ENCODE measurements at places on chromosomes 6 and 20.

- no peak for DNase-seq
Measured at GRCh38 chr6:30613251-30614043, 3.6 kb downstream of the PPP1R10 start.

- DNase-seq: no peak
Measured at GRCh38 chr6:5208057-5208456, 52.7 kb downstream of the LYRM4 start.

GRCh38 chr6:42390228-42390934, 61.3 kb downstream of the TRERF1 start:
- peak; percentile 55 for DNase-seq

DNA sequence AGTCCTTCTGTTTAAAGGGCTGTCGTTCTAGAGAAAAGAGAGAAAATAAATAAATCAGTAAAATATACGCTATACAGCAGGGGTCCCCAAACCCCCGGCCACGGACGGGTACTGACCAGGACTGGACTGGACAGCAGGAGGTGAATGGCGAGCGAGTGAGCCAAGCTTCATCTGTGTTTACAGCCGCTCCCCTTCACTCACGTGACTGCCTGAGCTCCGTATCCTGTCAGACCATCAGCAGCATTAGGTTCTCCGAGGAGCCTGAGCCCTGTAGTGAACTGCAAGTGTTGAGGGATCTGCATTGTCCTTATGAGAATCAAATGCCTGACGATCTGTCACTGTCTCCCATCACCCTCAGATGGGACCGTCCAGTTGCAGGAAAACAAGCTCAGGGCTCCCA, 76.5 kb downstream of the ZNF217 start:
- no peak for DNase-seq

DNA sequence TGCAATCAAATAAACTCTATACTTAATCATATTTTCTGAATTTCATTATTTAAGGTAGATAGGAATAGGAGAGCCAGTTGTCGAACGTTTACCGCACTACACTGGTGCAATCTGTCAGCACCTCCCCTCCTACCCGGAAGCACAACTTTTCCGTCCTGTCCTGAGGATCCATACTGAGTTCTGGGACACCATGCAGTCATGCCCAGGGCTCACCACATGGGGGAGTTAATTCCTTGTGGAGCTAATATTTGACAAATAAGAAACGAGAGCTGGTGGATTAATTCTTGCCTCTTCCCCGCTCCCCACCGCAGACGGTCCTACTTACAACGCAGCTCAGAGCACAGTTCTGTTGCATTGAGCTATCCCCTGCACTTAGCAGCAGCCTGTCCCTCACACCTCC, 107.7 kb upstream of the RALGAPA2 start:
- no peak for DNase-seq

GRCh38 chr6:36368921-36369865, 18.3 kb downstream of the ETV7 start:
- DNase-seq: no peak

GRCh38 chr20:11473983-11474382, 443.7 kb upstream of the BTBD3 start:
- no peak for DNase-seq

- DNase-seq: no peak
Measured at GRCh38 chr6:11412011-11412424, 125.5 kb upstream of the TMEM170B start.
